CMK (cell line): ENCODE measurements at places on chromosomes 2 and 18.

DNA sequence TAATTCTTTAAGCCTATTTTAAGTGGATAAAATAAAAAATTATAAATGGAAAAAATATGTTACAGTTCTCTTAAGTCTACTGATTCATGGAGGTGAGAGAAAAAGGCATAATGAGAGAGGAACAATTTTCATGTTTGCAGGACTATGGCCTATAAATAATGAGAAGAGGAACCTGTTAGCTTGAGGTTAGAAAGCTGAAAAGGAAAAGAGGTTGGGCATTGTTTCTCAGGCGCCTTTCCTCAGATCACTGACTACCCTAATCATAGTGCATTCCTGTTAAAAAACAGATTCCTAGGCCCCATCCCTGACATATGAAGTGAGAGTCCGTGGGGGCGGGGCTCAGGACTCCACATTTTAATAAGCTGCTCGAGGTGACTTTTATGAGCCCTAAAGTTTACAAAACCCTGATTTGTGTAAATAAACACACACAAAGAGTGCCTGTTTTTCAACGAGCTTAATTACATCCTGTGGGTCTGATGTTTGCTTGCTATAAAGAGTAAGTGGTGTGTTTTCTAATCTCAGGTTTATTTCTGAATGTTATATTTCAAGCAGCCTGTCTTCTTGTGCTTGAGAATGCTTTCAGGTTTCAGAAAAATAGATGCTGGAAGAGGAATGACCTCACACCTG lies 335.5 kb downstream of the CLIP4 start:
- DNase-seq = no peak

DNA sequence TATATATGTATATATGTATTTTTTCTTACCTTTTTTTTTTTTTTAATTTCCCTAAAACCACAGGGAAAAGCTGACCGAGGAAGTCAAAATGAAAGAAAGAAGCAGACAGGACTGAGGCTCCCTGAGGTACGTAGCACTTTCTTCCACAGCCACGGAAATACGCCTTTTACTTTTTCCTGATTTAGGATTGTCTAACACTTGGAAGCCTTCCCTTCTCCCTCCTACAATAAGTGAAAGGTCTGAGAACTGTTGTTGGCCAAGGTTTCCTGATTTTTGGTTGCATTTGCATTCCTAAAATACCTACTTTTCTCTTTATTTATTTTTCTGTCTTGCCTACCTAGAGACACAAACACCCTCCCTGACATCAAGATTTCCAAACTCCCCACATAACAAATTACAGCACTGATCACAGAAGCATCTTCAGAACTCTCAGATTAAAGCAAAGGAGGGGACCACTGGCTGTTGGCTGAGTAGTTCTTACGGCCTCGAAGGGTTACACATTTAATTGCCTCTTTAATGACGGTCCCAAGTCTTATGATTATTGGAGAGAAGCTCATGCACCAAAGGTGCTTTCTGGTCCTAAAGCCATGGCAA lies 778.5 kb upstream of the FANCL start:
- no peak for DNase-seq

GRCh38 chr2:230775737-230776136 lies 63.1 kb downstream of the CAB39 start:
- no peak for DNase-seq

GRCh38 chr2:42558827-42559226 lies 9.6 kb upstream of the MTA3 start:
- DNase-seq = no peak

DNA sequence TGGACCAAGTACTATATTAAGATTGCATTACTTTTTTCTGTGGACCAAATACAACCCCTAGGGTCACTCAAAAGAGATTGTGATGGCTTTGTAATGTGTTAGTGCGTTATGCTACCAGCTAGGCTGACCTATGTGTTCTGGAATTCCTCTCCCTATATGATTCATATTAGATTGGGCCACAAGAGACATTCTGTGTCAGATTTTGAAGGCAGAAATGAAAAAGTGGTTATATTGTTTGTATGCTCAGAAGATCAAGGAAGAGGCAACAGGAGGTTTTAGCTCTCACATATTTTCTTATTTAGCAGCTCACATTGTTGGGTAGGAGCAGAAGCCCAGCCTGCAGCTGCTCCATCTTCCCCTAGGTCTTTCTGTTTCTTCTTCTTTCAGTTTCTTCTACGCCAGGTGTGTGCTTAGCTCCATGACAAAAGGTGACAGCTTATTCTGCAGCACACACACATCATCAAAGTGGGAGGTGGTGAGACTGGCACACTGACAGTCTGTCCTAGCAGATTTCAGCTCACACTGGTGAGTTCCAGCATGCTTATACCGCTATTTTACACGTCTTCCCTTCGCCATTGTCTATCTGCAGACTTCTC lies 156.8 kb upstream of the UBE2E3 start:
- no peak for DNase-seq

GRCh38 chr2:221203125-221203524 lies 369.0 kb downstream of the EPHA4 start:
- no peak for DNase-seq

GRCh38 chr2:231648579-231649174 lies 56.0 kb downstream of the TEX44 start:
- no peak for DNase-seq

- no peak for DNase-seq
These were observed 7.9 kb downstream of the CABLES1 start for GRCh38 chr18:23143016-23143814.

GRCh38 chr18:23229472-23229871 lies 94.2 kb downstream of the CABLES1 start:
- no peak for DNase-seq

DNA sequence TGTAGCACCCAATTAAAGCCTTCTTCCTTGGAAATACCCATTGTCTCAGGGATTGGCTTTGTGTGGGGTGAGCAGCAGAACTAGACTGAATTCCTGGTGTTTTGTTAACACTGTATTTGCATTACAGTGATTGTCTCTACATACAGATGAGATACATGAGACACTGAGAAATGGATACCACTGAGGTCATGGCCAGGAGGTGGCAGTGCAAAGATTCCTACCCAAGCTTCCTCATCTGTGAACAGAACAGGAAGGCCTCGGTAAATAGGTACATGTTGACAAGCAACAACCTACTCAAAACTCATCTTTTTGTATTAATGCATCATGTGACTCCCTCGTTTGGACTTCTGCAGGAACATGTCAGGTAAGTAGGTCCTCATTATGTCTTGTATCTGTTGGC lies 445.8 kb upstream of the RGPD4 start:
- DNase-seq = no peak

DNA sequence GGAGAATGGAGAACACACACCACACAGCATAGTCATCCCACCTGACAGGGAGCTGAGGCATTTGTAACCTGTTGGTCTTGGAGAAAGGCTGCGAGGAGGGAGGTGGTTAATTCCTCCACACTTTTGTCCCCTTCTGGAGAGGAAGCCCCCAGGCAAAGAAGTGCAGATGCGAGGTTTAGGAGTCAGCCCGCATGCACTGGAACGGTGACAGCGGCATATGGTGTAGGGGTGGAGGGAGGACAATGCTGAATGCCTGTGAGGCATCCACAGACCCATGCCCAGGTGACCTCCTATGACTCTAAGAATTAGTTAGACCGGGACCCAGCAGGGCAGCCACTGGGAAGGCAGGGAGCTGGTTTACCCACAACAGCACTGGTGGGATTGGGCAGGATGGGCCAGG lies 12.2 kb downstream of the SPATA3 start:
- DNase-seq = no peak

DNA sequence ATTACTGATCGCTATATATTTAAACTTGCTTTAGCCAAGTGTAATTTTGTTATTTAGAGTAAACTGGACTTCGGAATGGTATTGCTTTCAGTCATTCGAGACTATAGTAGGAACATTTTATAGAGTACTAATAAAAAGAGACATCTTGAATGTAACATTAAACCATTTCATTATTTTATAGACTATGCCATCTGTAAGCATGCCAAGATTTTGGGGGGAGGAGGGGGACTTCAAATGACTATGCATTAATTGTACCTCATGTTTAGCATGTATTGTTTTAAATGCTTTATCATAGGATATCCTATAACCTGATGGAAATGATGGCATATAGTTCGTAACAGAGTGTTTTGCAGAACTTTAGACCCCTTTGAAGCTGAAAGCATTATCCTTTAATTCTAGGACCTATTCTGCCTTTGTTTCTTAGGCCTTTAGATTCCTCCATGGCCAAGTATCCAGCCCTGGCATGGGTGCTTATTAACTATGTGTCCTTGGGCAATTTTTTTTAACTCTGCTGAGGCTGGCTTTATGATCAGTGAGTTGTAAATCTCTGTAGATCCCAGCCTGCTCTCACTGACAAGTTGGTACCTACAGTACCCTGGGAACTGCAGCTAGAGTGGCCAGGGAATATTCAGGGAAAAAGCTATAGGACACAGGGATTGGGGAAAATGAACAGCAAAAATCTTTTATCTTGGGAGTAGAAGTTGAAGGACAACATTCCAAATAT lies 93.4 kb downstream of the PARD3B start:
- DNase-seq = no peak

DNA sequence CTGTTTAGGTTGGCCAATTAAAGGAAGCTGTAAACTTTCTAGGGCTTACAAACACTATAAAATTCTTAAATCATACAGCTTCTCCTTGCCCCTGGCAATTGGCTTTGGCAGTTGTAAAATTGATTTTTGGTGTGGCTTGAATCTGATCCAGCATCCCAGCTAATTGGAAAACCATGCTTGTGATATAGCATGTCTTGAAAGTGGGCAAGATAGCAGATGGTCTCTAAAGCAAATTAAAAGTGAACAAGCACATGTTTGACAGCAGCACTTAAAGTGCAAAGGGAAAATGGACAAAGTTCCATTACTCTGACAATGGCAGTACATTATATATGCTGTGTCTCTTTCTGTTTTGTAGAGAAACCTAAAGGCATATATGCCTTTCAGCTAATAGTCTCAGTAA lies 302.9 kb upstream of the NXPH2 start:
- DNase-seq = no peak

GRCh38 chr2:19714926-19715325 lies 186.9 kb downstream of the TTC32 start:
- no peak for DNase-seq

DNA sequence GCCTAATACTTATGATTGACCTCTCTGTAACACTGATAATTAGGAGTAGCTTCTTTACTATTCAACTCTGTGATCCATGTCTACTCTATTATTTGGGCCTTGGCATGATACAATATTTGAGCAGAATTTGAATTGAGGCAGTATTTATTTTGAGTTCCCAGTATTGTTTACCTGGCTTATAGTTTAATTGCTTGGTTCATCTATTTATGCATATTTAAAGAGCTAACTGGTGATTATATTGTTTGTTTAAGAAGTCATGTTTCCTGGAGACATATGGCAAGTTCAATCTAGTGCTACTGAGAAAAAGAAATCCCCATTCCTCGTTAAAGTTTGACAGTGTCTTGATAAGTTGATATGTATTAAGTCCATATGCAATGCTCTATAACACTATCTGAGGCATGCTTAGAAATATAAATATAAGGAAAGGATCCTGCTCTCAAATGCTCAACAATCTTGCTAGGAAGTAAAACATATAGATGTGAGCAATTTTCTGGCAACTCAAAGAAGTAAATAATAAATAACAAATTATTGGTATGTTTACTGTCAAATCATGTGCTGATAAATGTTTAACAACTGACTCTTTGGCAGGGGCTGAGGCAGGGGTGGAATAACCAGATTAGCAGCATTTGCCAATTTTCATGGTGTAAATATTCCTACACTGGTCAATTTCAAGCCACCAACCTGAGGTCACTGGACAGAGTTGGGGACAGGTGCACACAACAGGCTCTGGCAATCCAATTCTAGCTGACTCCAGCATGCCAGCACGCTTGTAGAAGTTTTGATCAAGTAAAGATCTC lies 430.2 kb upstream of the PIK3C3 start:
- DNase-seq = no peak

- DNase-seq = peak; percentile 56
These were observed at the start of gene BCL2L11 for GRCh38 chr2:111120253-111121027. TSS of gene BCL2L11 (plus strand) at chr2:111120914. CDS start at chr2:111123746, 2,832 bp downstream.

- DNase-seq = peak; percentile 12
These were observed 11.1 kb upstream of the DCTN1 start for GRCh38 chr2:74391209-74391579.

GRCh38 chr2:184004948-184005672 lies 593.2 kb upstream of the ZNF804A start:
- DNase-seq = no peak

DNA sequence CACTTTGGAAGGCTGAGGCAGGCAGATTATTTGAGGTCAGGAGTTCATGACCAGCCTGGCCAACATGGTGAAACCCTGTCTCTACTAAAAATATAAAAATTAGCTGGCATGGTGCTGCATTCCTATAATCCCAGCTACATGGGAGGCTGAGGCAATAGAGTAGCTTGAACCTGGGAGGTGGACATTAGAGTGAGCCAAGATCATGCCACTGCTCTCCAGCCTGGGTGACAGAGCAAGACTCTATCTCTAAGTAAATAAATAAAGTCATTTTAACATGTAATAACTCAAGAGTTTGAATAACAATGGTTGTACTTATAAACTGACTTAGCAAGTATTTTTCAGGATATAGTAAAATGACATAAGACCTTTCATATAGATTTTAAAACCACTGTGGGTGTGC lies 169.3 kb upstream of the FN1 start:
- DNase-seq = no peak

DNA sequence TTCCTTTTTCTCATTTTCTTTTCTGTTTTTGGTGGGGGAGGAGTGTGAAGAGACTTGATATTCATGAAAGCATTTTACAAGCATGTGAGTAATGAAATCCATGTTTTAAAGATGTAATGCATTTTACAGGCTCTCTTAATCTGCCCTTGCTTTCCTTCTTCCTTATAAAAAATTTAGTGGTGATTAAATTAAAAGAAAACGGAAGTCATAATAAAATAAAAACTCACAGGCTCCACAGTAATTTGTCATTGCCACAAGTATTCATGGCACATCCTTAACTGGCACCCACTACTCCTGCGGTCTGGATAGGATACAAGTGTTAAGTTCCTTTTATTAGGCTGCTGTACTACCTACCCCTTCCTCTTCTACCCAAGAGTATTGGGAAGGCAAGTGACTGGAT lies 241.2 kb downstream of the SLC4A3 start:
- no peak for DNase-seq

DNA sequence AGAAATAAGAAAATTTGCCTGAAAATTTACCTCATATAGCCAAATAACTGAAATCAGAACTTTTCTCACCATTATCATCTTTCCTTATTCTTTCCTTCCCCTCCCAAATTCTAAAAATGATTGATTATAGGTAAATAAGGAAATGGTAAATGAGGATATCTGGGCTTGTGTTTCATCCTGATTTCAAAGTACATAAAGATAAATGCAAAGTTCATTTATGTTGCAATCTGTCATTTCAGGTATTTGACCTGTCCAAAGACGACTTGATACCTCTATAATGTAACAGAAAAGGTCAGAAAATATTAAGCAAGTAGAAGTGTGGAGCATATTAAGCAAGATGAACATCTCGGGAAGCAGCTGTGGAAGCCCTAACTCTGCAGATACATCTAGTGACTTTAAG lies 3.4 kb downstream of the RBBP8 start:
- no peak for DNase-seq

- no peak for DNase-seq
These were observed 221.0 kb downstream of the PID1 start for GRCh38 chr2:229050133-229050532.

- DNase-seq = no peak
These were observed 33.5 kb upstream of the RAB27B start for GRCh38 chr18:54794823-54795222.

GRCh38 chr18:68928762-68929675 lies 131.1 kb downstream of the CCDC102B start:
- DNase-seq = no peak
